Mesenteric fat pad (tissue), 1 donor: ENCODE measurements at places on chromosomes 7 and 10. TPM values are rescaled to one million over a fixed set of nuclear protein-coding genes. Genes with fewer than 3 reads are reported as not detected.

GRCh38 chr7:128021366-128021765, 9.9 kb downstream of the LRRC4 start:
- no peak for DNase-seq

Gene CD36
- 2,225 TPM for total RNA-seq

Gene SLC4A2
- 130 TPM for total RNA-seq

Gene GIMAP4
- total RNA-seq: 49.4 TPM

GRCh38 chr7:657565-658119, 68.9 kb upstream of the DNAAF5 start:
- no peak for DNase-seq

Gene TPK1
- total RNA-seq: 8.7 TPM

DNA sequence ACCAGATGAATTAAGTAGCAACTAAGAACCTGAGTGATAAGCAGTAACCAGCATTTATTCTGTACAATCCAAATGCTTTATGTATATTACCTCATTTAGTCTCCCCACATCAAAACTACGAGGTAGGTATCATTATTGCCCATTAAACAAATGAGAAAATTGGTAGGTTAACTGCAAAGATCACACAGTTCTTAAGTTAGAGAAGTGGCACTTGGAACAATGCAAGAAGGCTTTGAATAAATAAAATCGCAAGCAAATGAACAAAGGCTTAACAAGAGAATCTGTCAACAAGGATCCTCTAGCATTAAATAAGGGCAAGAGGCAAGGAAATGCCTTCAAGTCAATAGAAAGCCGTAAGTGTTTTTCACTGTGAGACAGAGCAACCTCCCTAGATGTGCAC, 70.2 kb downstream of the USP6NL start:
- DNase-seq: no peak

DNA sequence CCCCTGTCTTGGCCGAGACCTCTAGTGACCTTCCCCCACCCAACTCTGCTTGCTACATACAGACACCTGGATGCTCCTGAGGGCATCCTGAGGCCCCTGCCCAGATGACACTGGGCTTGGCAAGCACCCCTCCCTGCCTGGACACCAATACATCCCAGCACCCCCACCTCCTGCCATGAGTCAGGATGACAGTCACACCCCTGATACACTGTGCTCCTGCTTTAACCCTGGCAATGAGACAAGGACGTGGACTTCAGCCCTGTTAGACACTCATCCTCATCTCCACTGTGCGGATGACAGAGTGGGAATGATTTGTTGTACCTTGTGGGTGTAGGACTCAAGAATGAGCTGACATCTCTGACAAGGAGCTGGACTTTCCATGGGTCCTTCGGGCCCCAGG, 186.3 kb upstream of the ADCY1 start:
- no peak for DNase-seq

DNA sequence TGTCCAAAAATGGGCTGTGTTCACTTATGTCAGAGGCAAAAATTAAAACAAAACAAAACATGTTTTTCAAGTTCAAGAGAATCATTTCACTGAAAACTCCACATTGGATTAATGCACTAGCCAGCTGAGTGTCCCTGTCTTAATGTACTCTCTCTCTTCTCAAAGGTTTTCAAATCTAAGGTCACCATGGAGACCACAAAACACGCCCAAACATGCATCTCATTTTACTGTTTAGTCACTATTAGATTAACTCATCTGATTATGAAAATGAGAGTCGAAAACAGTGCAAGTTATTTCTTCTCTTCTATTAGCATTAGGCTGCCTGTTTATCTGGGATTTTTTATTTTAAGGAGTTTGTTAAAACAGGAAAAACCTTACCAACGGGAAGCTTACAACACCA, 70.8 kb upstream of the ASAH2 start:
- no peak for DNase-seq

- DNase-seq: peak; percentile 82
These were observed 817.5 kb downstream of the NXPH1 start for GRCh38 chr7:9250876-9251275.

GRCh38 chr10:100907175-100907574, 5.6 kb upstream of the SLF2 start:
- DNase-seq: no peak

Gene ZNF789
- total RNA-seq: 7.8 TPM

DNA sequence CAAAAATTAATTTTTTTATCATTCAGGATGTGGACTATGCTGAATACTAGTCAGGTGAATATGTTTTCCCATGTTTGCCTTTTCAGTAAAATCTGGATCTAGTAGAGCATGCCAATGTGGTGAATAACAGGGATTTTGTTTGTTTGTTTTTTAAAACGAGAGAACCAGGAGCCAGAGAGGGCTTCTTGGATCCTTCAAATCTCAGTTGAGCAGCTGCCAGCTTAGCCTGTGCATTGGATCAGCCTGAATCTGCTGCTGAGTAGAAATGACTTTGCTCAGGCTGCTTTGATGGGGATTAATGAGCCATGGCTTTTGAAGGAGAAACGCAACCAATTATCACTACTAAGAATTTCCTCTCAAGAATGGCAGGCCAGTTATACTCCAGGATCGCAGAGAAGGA, 493.8 kb downstream of the ARL4A start:
- DNase-seq: no peak

DNA sequence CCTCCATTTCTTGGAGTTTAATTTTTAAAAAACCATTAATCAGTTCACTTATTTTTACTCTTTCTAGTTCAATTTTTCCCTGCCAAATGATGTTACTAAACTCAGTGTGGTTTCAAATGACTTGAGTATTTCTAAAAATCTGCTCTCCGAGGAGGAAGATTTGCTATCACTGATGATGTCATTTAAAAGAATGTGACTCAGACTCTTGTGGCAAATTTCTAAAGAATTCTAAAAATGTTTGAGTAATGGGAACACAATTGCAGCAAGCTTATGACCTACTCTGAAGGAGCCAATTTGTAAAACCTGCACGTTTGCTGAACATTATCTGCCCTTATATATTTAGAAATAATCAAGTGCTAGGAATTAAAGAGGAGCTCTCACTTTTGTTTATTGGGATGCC, 88.6 kb downstream of the SPAG6 start:
- DNase-seq: no peak

- DNase-seq: no peak
These were observed 21.2 kb downstream of the LSMEM1 start for GRCh38 chr7:112501801-112502503.

DNA sequence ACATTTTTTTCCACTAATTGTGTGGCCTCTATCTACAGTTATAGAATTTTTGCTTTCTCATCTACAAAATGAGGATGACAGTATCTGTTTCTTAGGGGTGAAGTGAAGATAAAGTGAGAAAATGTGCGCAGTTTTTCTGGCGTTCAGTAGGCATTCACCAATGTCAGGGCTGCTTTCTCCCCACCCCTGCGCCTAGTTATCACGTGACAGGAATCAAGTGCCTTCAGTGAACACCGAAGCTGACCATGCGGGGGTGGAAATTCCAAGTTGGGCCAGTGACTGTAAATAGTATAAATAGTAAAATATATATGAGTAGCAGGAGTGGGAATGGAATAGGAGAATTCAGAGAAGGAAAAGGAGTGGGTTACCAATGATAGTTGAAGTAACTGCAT, 77.4 kb downstream of the TAF3 start:
- DNase-seq: no peak

Gene KAZALD1
- 1.9 TPM for total RNA-seq

Gene TMEM178B
- total RNA-seq: 0.74 TPM

- no peak for DNase-seq
These were observed 17.7 kb upstream of the IFIT1B start for GRCh38 chr10:89360157-89360556.

Gene TMEM213
- not detected for total RNA-seq

DNA sequence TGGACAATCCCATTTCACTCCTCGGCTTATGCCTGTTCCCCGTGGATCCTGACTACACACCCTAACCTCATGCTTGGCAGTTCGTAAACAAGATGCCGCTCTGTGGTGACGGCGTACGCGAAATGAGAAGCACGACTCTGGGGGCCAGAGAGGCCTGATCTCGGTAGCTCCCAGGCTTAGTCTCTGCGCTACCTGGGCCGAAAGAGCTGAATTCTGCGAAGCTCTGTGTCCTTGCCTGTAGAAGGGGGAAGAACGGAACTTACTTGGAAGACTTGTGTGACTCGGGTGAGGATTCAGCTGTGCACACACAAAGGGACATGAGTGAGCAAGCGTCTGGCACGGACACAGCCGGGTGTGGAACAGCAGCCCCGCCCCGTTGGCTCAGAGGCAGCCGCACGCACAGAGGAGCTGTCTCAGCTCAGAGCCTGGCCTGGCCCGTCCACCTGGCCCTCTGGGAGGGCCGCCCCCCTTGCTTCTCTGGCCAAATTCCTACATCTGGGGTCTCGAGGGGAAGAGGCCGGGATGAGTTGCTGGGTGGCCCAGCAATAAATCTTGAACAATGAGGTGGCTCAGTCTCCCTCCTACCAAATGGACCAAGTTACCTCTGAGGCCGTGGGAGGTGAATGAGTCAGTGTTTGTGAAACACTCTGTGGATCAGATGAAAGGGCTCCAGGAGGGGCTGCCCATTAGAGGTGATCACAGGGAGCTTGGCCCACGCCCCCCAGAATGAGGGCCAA, 83.8 kb downstream of the PDGFA start:
- no peak for DNase-seq

DNA sequence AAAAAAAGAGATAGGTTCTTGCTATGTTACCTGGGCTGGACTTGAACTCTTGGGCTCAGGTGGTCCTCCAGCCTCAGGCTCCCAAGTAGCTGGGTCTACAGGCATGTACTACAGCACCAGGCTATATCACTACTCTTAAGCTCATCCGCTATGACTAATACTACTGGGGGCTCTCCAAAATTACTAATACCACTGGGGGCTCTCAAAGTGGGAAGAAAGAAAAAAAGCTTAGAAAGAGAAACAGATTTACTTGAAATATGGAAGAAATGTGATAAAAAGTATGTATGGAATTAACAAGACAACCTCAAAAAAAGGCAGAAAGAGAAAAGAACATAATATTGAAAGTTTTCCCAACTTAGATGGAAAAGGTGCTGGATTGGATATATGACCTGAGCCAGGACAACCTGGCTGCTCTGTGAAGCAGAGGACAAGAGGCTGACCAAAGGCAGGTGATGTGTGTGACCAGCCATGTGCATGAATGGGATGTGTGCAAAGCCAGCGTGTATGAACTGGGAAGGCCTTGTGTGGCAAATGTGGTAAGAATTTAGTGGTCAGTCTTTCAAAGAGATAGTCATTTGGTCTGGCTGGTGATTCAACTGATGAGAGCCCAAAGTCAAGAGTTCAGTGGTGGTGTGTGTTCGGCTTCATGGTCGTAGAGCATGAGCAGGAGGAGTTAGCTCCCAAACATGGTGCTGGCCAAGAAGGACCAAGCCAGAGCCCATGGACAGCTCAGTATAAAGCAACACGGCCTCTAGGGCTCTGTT, 232.4 kb upstream of the KLF14 start:
- no peak for DNase-seq

Gene CYP2C8
- 0.90 TPM for total RNA-seq

- DNase-seq: no peak
These were observed 212.7 kb upstream of the PHYHIPL start for GRCh38 chr10:58963723-58964124.

- DNase-seq: no peak
These were observed 214.5 kb downstream of the NSUN6 start for GRCh38 chr10:18436902-18437301.

Gene FAM221A
- total RNA-seq: 6.2 TPM

DNA sequence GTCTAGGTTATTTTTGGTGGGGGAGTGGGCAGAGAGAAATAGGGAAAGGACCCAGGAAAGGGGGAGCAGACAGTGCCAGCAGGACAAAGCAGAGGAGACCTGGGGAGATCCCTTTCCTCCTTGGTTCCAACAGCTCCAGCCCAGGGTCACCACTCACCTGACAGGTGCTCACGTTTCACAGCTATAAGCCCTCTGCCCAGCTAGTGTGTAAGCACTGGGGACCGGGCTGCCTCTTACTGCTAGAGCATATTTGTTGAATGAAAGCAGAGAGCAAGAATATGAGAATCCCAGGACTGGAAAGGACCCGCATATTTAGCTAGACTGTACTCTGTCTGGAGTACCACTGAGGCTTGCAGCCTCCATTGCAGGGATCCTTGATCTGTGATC, 6.7 kb downstream of the ZCCHC24 start:
- DNase-seq: no peak

- no peak for DNase-seq
These were observed 805 bp downstream of the MSRB2 start for GRCh38 chr10:23095966-23096801.

DNA sequence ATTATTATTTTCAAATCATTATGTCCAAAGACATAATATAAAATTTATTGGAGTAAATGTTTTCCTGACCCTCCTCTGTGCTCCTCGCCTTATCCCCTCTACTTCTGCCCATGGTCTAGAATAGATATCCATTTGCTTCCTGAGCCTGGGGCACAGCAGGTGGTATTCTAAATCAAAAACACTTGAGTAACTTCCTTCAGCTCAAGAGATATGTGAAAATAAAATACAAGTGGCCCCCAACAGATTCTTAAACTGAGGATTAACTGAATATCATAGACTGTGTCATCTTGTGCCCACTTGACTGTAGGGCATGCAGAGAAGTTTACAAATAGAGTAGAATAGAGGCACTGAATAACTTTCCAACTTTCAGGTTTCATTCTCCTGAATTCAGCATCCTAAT, 59.1 kb downstream of the HGF start:
- DNase-seq: no peak

DNA sequence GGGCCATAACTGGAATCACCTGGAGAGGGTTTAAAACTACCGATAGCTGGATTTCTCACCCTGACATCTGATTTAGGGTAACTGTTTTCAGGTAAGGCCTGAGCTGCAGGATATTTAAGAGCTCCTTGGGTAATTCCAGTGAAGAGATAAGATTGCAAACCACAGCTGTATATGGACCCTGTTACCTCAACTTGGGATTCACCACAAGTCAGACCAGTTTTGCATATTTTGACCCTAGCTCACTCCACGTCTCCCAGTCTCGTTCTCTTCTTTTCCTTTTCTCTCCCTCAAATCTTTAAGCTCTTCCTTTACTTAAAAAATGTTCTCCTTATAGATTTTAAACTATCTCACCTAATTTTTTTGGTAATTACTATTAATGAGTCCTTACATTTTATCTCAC, 264.4 kb downstream of the THSD7A start:
- no peak for DNase-seq

Gene MSMB
- not detected for total RNA-seq

- DNase-seq: peak; percentile 72
These were observed 35.3 kb upstream of the ZRANB1 start for GRCh38 chr10:124906551-124907001.

- DNase-seq: no peak
These were observed 91.9 kb upstream of the PRKCQ start for GRCh38 chr10:6671976-6672375.

GRCh38 chr7:171364-171904, 20.9 kb upstream of the FAM20C start:
- DNase-seq: no peak

DNA sequence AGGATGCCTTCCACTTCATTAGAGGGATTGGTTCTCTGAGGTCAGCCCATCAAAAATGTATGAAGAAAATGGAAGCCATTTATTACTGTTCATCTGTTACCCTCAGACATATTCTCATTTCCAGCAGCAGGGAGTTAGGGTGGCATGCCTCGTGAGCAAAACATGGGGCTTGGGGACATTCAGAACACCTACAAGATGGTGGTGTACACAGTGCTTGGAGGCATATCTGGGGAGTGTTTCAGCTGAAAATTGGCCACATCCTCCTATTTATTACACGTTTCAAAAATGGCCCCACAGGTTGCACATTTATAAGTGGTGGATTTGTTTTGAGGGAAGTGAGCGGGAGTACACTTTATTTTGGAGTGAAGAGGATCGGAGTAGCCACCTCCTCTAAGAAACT, 93.4 kb downstream of the SPAG6 start:
- no peak for DNase-seq
